ENCODE measurements at places on chromosomes 2 and 18.

- DNase-seq: no peak
Measured at GRCh38 chr2:24853996-24854395, 60.8 kb downstream of the CENPO start.

- DNase-seq: no peak
Measured at GRCh38 chr2:27809761-27810241, 38.3 kb downstream of the MRPL33 start.

DNA sequence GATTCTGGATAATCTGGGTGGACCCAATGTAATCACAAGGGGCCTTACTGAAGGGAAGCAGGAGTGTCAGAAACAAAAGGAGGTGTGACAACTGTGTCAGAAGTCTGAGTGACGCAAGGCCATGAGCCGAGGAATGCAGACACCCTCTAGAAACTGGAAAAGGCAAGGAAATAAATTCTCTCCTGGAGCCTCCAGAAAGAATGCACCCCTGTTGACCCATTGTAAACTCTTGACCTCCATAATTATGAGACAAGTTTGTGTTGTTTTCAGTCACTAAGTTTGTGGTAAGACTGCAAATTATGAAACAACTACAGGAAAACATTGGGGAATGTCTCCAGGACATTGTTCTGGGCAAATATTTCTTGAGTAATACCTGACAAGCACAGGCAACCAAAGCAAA lies 47.3 kb upstream of the B3GNT7 start:
- DNase-seq: no peak

GRCh38 chr2:229640636-229641035 lies 73.7 kb downstream of the DNER start:
- no peak for DNase-seq

- no peak for DNase-seq
Measured at GRCh38 chr2:25587361-25587760, 86.0 kb downstream of the DTNB start.

DNA sequence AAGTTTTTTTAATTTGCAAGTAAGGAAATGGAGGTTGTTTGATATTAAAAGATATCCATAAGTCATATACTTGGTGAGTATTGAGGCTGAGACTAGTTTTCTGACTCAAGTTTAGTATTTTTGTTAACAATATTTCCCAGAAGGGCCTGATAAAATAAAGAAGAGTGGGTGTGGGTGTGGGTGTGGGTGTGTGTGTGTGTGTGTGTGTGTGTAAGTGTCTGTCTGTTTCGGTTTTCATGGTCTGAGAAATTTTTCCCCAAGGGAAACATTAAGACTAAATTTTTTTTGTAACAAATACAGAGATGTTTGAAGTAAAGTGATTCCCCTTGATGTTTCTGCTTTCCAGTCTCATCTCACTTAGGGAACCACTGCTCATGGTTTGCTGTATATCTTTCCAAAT lies 36.5 kb downstream of the PPM1B start:
- DNase-seq: peak; percentile 11

GRCh38 chr2:200417366-200417765 lies 92.5 kb downstream of the KCTD18 start:
- DNase-seq: no peak

DNA sequence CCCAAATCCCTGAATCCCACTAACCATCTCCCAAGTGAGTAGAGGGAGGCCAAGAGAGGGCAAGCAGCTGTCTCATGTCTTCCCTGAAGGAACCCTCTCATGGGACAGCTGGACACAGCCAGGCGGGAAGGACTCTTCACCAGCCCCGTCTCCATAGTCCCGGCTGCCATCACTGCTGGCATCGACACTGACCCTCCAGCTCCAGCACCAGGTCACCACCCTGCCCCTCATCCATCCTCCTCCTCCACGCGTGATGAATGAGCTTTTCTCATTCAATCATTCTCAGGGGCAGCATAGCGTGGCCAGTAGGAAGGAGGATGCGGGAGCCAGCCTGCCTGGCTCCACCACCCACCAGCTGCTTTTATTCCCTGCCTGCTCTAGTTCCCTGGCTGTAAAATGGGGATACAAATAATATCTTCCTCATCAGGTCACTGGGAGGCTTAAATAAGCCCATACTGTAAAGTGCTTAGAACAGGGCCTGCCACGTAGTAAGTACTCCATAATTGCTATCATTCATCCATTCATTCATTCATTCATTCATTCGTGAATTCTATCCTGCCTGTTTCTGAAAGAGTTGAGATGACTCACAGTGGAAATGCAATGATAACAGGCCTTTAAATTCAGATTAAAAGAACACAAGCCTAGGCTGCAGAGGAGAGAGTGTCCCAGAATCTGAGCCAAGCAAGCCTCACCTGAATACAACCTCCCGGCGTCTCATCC lies 30.5 kb upstream of the FOSL2 start:
- DNase-seq: no peak

GRCh38 chr18:79071037-79071436 lies 1.8 kb downstream of the ATP9B start:
- no peak for DNase-seq

- DNase-seq: no peak
Measured at GRCh38 chr2:120497261-120497977, 151.5 kb downstream of the INHBB start.

- DNase-seq: no peak
Measured at GRCh38 chr2:16962505-16962904, 296.9 kb upstream of the CYRIA start.

GRCh38 chr18:4599312-4599711 lies 144.2 kb upstream of the DLGAP1 start:
- no peak for DNase-seq

DNA sequence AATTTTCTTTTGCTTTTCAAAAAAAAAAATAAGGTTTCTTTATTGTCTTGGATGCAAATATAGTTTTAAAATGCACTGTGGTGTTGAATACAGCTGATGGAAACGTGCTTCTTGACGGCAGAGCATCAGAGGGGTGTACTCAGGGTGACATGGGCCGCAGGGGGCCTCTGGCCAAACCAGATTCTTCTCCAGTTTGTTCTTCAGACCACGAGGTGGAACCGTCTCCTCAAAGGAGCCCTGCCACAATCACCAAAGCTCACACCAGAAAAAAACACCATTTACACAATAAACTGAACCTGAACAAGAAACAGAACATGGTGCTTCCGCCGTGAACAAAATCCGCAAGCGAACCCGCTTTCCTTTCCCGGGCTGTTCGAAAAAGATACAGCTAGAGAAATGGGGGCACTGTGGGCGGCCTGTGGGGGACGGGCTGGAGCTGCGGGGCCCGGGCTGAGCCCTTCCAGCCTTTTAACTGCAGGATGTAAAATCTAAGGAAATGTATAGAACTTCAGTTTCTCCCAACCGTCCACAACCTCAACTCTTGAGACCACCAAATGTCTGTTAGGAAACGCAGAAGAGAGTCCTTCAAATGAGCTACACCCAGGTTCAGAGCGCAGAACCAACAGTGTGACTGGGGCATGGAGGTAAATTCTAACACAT lies 34.5 kb downstream of the PSMG2 start:
- DNase-seq: no peak

- no peak for DNase-seq
Measured at GRCh38 chr2:39379643-39380524, 57.2 kb downstream of the MAP4K3 start.

DNA sequence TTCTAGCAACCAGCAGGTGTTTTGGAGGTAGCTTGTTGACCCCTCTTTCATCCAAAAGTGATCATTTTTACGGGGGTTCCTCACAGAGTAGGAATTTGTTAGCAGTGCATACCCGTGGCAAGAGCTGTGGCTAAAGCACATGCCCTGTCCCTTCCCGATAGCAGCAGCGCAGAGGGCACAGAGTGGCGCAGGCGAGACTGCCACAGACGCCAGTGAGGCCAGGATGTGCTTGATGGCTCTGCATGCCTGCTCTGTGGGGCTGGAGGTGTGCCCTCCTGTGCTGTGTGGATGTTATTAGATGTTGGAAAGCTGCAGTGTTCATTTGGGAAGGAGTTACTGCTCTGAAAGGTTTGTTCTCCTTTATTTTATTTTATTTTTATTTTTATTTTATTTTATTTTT lies 153.6 kb downstream of the FAM210A start:
- no peak for DNase-seq

DNA sequence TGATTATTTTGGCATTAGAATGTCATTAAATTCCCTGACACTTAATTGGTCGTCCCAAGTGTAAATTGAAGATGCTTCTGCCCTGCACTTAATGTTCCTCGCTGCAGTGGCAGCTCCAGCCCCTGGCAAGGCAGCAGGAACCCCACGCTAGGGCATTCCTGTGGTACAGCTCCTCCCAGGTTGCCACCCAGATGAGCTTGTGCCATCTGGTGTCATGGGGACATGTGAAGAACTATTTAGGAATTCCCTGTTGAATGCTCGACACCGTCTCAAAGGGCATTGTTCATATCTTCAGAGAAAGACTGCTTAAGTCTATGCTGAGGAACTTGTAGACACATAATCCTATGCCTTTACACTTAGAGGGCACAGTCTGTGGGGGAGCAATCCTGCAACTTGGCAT lies 38.9 kb downstream of the BCL2L11 start:
- DNase-seq: no peak

DNA sequence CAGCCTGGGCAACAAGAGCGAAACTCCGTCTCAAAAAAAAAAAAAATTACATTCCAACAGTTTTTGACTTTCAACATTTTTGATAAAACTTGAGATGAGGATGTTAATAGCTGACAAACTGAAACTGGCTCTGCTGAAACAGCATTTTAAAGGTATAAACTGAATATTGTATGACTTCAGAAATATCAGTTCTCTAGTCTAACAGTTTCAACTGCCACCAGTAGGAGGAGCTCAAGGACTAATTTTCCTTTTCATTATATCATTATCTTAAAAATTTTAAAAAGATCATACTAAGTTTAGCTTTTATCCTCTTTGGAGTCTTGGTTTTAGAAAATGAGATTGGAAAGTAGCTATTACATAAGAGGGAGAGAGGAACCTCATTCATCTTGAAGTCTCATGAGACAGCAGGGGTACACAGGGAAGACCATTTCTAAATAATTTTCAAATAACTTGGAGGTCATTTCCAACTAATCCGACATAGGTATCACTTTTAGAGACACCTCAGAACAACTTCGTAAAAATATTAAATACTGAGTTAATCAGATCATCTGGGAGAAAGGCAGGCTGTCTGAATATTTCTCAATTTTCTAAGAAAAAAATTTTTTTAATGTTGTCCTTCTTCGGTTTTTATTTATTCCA lies 37.6 kb upstream of the MCM6 start:
- DNase-seq: peak; percentile 42

Measured in activated T-cell treated with anti-CD3 and anti-CD28 coated beads for 4 hours (primary cell).